GM18507 (cell line): ENCODE measurements at places on chromosomes 16 and 17.

DNA sequence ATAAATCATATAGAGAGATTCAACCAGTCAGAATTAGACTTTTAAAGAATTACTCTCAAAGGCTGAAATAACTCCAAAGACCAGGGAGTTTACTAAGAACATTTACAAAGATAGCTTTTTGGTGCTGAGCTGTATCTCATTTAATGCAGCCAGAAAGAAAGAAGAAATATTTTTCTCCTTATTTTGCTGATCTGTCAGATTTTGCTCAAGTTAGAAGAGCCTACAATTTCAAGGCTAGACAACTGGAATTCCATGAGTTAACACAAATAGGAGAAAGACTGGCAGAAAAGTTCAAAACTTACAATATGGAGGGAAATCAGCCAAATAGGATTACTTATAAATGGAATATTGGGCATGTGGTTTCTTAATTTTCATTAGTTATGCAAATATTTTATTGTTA, 6.1 kb upstream of the SLFN12 start:
- no peak for DNase-seq

DNA sequence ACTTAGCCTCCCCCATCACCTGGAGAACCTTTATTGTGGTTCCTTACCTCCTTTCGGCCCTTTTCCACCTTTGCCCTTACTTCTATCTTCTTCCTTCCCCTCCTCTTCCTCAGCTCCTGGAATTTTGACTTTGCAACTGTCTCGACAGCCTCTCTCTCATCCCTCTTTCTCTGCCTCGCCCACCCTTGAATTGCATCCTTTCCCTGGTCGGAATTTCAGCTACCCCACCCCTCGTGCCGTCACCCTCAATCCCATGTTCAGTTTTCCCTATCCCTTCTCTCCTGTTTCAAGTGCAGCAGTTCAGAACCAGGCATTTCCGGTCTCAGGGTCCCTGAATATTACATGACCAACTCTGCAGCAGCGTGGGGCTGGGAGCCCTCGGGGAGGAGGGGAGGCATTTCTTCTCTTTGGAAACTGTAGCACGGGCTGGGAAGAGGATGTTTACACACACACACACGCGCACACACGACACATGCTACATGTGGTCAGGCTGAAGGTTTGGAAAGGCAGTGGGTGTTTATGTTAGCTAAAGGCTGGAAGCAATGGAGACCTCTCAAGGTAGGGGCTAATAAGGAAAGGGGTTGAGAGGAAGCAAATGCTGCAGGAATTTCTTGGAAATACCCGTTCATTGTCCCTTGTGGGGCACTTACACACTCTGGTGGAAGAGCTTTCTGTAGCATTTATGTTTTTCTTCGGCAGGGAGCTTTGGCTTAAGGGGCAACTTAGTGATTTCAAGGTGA, 971 bp downstream of the MINK1 start:
- no peak for DNase-seq

- no peak for DNase-seq
Measured at GRCh38 chr17:78767806-78768205, 14.3 kb downstream of the CYTH1 start.

- no peak for DNase-seq
Measured at GRCh38 chr17:602436-602835, 112.2 kb downstream of the VPS53 start.

DNA sequence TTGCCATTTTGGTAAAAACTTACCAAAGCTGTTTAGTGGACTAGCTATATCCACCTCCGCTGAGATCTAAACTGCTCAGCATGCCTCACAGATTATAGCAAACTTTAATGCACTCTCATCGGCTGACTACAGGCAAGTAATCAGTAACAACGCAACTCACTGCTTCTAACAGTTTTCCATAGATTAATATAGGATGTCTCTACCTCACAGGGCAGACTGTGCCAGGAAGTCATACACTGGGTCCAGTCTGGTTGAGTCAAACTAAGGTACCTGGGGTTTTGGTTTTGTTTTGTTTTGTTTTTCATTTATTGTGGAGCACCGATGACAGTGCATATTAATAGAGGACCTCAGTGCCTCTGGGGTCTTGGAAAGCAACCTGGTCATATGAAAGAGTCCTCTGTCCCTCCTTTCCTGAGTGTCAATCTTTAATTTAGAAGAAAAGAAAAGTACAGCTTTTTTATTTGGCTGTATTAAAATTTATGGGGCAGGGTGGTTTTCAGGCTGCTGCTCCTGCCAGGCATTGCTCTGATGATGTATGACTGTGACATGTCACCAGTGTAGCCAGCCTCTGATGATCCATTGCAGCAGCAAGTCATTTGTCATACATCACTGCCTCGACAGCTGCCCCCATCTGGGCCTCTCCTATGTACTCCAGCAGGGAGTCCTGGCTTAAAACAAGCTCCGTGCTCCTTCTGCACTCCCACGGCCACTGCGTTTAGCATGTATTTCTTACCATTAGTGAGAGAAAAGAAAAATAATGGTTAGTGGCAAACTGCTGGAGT, 854.1 kb downstream of the KCNJ2 start:
- DNase-seq: no peak

DNA sequence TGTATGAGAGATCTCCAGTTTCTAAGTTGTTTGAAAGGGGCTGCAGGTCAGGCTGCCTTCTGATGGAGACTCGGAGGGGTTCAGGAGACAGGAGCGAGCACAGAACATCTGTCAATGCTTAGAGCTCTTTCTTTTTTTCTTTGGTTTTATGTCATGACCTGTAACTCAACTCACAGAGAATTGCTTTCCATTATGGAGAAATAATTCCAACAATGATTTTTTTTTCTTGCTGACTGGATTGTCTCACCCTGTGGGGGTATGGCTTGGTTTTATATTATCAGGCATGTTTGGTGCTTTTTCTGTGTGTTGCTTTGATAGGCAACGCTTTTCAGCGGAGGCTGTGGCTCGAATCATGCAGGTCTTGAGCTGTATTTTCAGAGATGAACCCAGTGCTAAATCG, 10.7 kb upstream of the KCNJ2 start:
- DNase-seq: no peak

DNA sequence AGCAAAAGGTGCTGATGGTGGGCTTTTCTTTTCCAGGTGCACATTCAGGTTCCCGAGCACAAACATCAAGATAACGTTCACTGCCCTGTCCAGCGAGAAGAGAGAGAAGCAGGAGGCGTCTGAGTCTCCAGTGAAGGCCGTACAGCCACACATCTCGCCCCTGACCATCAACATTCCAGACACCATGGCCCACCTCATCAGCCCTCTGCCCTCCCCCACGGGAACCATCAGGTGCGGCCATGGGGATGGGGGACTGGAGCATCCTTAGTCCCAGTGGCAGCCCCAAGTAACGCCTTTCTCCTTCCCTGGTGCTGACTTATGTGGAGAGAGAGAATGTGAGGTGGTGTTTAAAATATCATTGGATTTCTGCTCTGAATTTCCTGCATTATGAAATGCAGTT, 43.8 kb downstream of the FOXK2 start:
- no peak for DNase-seq

DNA sequence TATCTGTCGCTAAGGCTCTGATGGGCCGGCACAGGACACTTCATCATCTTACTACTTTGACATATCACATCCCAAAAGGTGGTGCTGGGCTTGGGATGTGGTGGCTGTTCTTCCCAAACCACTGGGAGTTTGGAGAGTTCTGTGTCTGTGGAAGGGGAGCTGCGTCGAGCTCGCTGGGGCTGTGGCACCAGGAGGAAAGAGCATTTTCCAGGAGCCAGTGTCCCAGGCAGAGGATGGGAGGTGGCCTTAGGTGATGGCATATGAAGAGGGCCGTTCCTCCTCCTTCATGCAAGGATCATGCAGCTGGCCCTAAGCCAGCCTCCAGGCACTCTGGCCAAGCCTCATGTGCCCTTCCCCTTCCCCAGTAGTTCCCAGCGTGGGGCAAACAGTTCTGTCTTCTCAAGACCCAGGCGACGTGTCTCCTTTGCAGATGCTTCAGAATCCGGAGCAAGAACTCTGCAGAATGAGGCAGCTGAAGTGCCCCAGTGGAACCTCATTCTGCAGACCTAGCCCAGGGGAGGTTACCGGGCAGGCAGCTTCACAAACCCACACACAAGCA, 89.4 kb upstream of the TNRC6C start:
- DNase-seq: no peak

- DNase-seq: no peak
Measured at GRCh38 chr16:69181-69580, 3.2 kb downstream of the RHBDF1 start.

- DNase-seq: no peak
Measured at GRCh38 chr17:38725066-38725465, 5.1 kb upstream of the CISD3 start.

- no peak for DNase-seq
Measured at GRCh38 chr17:69012895-69013805, 47.6 kb downstream of the ABCA9 start.

- DNase-seq: no peak
Measured at GRCh38 chr17:83152227-83152744, 72.9 kb downstream of the METRNL start.

DNA sequence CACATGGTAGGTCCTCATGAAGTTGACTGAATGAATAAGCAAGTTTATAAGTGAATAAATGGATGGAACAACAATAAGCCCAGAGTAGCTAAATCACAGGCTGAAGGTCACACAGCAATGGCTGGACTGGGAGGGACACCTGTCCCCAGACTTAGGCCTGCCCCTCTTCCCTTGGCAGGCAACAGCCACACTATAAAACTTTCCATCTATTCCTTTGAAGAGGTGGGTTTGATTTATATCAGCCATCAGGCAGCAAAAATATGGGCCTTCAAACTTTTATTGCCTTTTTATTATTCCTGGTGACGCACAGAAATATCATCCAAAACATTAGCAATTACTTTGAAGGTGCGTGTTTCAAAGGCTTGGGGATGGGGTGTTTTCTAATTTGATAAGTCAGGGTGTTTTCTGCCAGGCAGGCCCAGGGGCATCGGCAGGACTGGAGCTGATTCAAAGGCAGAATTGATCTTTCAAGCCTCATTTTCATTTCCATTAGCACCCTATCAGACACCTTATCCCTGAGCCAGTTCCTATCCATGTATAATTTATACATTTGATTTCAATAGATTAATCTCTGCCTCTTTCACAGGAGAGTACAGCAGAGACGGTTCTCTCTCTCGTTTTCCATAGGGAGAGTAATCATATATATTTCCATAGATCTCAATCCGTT, 67.2 kb upstream of the LYRM9 start:
- no peak for DNase-seq

DNA sequence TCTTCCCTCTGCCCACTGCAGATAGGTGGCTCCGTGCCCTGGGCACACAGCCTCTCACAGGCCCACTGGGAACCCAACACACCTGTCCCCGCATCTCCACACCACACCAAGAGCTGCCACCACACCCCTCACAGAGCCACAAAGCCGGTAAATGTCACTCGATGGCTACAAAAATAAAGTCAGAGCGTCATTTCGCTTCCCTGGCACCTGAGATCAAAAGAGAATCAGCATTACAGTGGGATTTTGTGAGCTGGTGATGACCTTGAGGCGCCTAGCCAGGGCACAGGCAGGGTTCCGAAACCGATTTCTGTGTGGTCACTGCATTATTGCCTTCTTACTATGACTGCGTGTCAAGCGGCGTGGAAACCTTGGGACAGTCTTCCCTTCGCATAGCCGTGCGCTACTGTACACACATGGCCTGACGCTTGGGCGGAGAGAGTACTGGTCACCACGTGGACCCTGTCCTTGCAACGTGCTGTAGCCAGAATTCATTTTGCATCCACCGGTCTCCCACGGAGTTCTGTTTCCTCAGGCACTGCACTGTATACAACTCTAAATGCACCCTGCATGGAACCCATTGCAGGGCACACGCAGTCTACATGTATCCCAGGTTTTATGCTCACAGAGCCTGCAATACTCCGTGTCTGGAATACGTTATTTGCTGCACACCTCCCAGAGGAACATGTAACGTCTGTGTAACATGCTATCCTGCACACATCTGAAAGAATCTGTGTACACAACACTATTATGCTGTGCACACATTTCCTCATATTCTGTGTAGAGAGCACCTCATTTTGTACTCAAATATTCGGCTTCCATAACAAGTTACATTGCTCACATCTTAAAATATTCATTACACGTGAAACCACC, 5.8 kb upstream of the FOXF1 start:
- no peak for DNase-seq

GRCh38 chr16:648071-648780, 939 bp upstream of the WDR90 start:
- peak; percentile 57 for DNase-seq

- DNase-seq: no peak
Measured at GRCh38 chr17:35088356-35088880, 24.9 kb upstream of the RFFL start.

DNA sequence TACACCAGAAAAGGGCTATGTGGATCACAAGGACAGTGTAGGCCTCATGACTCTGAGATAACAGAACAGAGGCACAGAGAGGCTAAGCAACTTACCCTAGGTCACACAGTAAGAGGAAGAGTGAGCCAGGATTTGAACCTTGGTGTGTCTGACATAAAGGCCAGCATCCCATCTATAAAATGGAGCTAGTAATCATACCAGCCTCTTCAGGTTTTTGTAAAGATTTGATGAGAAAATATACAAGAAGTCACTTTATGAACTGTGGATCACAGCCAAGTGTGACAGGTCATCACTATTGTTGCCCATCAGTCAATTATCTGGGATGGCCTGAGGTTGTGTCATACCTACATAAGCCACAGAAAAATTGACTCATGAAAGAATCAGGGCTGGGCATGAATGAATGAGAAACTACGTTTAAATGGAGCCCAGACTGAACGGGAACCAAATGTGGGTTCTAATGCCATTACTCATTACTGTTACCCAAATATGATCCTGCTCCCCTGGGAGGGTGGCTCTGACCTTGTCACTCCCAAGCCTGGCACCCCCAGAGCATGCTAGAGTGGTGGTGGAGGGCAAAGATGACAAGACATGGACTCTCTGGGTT, 21.0 kb downstream of the FBXO39 start:
- DNase-seq: no peak

- no peak for DNase-seq
Measured at GRCh38 chr17:77264617-77265230, 124.0 kb downstream of the SEC14L1 start.

GRCh38 chr17:48630009-48630924, 4.1 kb upstream of the HOXB9 start:
- DNase-seq: no peak

DNA sequence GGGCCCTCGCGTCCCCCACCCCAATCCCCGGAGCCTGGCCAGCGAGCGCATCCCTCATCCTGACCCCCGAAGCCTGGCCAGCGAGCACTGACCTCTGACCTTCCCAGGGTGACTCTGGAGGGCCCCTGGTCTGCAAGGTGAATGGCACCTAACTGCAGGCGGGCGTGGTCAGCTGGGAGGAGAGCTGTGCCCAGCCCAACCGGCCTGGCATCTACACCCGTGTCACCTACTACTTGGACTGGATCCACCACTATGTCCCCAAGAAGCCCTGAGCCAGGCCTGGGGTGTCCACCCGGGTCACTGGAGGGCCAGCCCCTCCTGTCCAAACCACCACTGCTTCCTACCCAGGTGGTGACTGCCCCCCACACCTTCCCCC, 2.3 kb downstream of the TPSD1 start:
- DNase-seq: no peak

DNA sequence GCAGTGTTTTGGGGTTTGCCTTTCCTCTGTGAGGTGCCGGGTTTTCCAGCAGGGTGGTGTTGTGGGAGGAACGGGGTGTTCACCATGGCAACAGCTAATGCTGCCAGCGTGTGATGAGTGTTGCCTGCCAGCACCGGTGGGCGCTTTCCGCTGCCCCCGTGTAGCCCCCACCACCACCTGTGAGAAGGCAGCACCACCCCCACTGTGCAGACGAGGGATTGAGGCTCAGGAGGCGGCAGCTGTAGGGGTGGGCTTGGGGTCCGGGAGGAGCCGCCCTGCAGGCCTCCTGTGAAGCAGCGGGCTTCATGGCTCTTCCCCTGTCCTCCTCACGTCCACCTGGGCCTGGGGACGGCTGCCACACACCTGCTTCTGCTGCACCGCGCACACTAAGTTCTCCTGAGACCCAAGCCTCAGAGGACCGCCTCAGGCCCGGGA, 5.2 kb downstream of the RAB40C start:
- DNase-seq: no peak
